DMS 273 treated with DMSO at 0.1 percent for 48 hours (cell line): ENCODE measurements at places on chromosomes 12 and 14.
A peak's percentile ranks its signal among the peaks of the same experiment; 100 is the strongest.

DNA sequence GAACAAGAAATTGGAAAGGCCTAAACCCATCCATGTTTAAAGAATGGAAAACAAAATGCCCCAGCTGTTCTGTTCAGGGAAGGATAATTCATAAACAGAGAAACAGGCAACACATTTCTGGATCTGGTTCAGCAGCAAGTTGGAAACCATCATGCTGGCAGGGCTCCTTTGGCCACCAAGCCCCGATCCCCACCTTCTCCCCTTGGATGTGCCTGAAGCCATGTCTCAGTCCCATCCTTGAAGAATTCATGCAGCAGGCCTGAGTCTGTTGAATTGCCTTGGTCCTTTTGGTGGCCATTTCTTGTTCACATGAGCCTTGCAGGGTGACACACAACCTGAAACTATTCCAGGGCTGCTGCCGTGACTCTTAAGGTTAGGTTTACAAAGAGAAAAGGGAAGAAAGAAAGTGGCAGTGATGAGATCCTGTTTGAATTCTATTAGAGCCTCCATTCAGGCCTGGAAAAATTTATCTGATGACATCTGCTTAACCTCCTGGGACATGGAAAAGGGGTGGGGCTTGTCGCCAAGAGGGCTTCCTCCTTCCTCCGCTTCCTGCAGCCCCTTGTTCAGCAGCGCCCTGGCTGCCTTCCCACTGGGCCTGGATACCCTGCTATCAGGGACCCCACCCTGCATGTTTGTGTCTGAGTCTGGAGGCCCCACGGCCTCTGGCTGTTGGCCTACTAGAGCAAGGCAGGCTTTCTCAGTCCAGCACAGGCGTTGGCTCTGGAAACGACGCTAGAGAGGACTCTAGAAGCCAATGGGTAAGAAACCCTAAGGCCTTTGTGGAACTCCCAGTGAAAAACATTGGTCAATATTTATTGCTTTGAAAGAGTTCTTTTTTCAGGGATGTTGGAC, 341.9 kb downstream of the C12orf75 start:
- no peak for DNase-seq

GRCh38 chr12:27824126-27824842, 44.2 kb upstream of the MANSC4 start:
- DNase-seq: no peak

- peak; percentile 16 for DNase-seq
Observed at GRCh38 chr12:105084251-105085250, at the start of gene ALDH1L2. Gene ALDH1L2 (minus strand): TSS chr12:105084458. CDS start chr12:105084436, 22 bp downstream.

DNA sequence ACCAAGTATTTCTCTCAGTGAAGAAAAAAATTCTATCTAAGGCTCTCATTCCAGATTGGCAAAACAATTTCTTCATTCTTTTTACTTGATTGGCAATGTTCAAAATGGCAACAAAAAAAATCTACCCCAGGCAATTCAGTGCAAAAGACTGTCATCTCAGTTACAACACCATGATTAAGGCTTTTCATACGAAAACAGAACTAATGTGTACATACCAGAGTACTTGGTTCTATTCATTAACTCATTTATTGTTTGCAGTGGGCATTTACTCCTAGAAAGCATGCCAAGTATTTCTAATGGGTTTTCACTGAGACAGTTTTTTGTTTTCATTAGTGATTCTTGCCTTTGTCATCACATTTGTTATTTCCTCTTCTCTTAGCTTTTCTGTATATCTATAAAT, 33.0 kb downstream of the DBX2 start:
- DNase-seq: no peak

- DNase-seq: no peak
Observed at GRCh38 chr12:114580306-114580705, 103.7 kb downstream of the TBX3 start.
